Aorta (tissue), 5 donors: ENCODE measurements at places on chromosomes 2 and 18. TPM values are rescaled to one million over a fixed set of nuclear protein-coding genes. Genes with fewer than 3 reads are reported as not detected.

GRCh38 chr2:85589982-85590791, 5.4 kb upstream of the RNF181 start:
- no peaks in the 10 kb centered on the region for H3K36me3 ChIP-seq
- no peak overlapping the region for H3K4me3 ChIP-seq
- peaks cover 6% of the 10 kb centered on the region for H3K4me1 ChIP-seq

GRCh38 chr18:61589053-61589723, 256.0 kb downstream of the CDH20 start:
- no peak for DNase-seq
- H3K4me1 ChIP-seq, result no peaks in the 10 kb centered on the region
- no peak overlapping the region for H3K27ac ChIP-seq
- no peak overlapping the region for H3K4me3 ChIP-seq

Gene DSG4
- total RNA-seq, result not detected

GRCh38 chr2:133817680-133818566, 249.7 kb upstream of the NCKAP5 start:
- H3K4me3 ChIP-seq, result no peak overlapping the region
- H3K27me3 ChIP-seq, result no peaks in the 10 kb centered on the region
- H3K36me3 ChIP-seq, result no peaks in the 10 kb centered on the region
- no peak for DNase-seq
- no peak overlapping the region for H3K27ac ChIP-seq

Gene STON1
- 28.6 TPM for total RNA-seq

Gene FSHR
- total RNA-seq, result not detected

GRCh38 chr2:7031547-7032245, 114.5 kb downstream of the RNF144A start:
- H3K27ac ChIP-seq, result no peak overlapping the region
- H3K4me1 ChIP-seq, result no peaks in the 10 kb centered on the region
- DNase-seq, result no peak
- no peaks in the 10 kb centered on the region for H3K27me3 ChIP-seq
- H3K36me3 ChIP-seq, result no peaks in the 10 kb centered on the region

GRCh38 chr2:237205043-237205541, 119.4 kb downstream of the COPS8 start:
- DNase-seq, result no peak
- H3K4me1 ChIP-seq, result no peaks in the 10 kb centered on the region
- H3K27me3 ChIP-seq, result no peaks in the 10 kb centered on the region
- H3K4me3 ChIP-seq, result no peak overlapping the region

Gene MARCO
- total RNA-seq, result 22.2 TPM

- no peaks in the 10 kb centered on the region for H3K36me3 ChIP-seq
- no peaks in the 10 kb centered on the region for H3K4me1 ChIP-seq
- H3K27ac ChIP-seq, result no peak overlapping the region
- peak; percentile 25 for DNase-seq
Observed at GRCh38 chr18:11998193-11998592, 16.9 kb downstream of the IMPA2 start.

GRCh38 chr18:3402982-3403451, 47.0 kb upstream of the TGIF1 start:
- no peaks in the 10 kb centered on the region for H3K36me3 ChIP-seq
- H3K27me3 ChIP-seq, result no peaks in the 10 kb centered on the region
- H3K27ac ChIP-seq, result no peak overlapping the region
- no peaks in the 10 kb centered on the region for H3K4me1 ChIP-seq

Gene ANKRD62
- total RNA-seq, result not detected

GRCh38 chr2:209988010-209988409, 14.4 kb upstream of the RPE start:
- no peak for DNase-seq
- H3K4me1 ChIP-seq, result no peaks in the 10 kb centered on the region
- no peaks in the 10 kb centered on the region for H3K27me3 ChIP-seq
- H3K36me3 ChIP-seq, result no peaks in the 10 kb centered on the region

Gene ZSWIM2
- not detected for total RNA-seq

DNA sequence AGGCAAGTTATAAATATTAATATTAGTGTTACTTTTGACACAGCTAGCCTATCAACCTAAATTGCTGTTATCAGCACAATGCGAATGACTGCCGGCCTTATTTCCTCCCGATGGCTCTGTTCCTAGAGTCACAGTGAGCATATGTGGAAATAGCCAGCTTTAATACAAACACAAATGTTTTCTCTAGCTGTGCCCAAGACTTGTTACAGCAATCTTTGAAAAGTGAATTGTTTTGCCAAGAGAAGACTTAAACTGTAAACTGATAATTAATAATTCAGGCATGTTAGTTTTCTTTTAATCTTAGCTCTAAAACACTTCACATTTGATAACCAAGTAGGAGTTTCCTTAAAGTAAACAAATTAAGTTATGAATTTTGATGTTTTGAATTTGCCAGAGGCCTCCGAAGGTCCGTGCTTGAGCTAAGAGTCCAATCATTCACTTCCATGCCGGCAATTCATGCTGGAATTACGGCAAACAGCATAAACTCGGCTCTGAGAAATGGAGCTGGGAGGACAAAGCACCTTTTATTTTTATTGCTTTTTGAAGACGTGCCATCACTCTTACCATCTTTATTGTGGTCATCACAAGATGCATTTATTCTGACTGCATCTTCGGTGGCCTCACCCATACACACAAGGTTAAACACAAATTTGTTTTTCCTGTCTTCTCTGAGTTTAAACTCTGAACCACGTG, 184.5 kb upstream of the CWC22 start:
- H3K36me3 ChIP-seq, result no peaks in the 10 kb centered on the region
- H3K4me3 ChIP-seq, result no peak overlapping the region
- H3K27me3 ChIP-seq, result no peaks in the 10 kb centered on the region
- no peak overlapping the region for H3K27ac ChIP-seq
- no peaks in the 10 kb centered on the region for H3K4me1 ChIP-seq

DNA sequence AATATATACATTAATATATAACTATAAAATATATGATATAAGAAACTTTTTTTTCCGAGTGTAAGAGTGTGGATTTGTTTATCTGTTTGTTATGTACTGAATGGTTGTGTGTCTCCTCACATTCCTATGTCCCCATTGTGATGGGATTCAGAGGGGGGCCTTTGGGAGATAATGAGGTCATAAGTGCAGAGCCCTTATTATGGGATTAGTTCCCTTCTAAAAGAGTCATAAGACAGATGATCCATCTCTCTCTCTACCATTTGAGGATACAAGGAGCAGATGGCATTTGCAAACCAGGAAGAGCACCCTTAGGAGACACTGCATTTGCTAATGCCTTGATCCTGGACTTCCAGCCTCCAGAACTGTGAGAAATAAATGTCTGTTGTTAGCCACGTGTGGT, 30.3 kb upstream of the SAP130 start:
- H3K36me3 ChIP-seq, result no peaks in the 10 kb centered on the region
- no peak overlapping the region for H3K27ac ChIP-seq
- H3K4me1 ChIP-seq, result no peaks in the 10 kb centered on the region
- no peak for DNase-seq
- no peak overlapping the region for H3K4me3 ChIP-seq
